Gastrocnemius medialis (tissue), 4 donors: ENCODE measurements at places on chromosomes 2 and 18. TPM values are rescaled to one million over a fixed set of nuclear protein-coding genes. Genes with fewer than 3 reads are reported as not detected.

Gene ARHGAP15
- not detected for total RNA-seq

DNA sequence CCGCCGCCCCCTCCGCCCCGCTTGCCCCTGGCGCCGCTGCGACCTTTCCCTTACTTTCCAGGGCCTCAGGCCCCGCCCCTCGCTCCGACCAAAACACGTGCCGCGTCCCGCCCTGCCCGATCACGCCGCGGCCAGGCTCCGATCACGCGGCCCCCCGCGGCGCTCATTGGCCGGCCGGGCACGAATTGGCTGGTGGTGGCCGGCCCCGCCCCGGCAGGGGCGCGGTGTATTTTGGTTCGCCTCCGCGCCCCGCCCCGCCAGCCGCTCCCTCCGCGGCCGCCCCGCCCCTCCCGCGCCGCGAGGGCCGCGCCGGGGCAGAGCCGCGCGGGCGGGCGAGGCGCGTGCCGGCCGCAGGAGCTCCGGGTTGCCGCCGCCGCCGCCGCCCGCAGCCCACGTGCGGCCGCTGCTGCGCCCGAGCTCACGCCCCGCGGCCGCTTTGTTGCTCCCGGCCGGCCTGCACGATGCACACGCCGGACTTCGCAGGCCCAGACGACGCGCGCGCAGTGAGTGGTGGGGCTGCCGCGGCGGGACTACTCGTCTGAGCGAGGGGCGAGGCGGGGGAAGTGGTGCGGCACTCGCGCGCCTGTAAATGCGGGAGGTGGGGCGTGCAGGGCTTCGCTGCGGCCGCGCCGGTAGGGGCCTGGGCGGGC is at the start of gene KLF11:
KLF11 (plus strand) TSS at position 295 of the 650 bp plus-strand sequence; CDS start at position 462, 167 bp downstream.
- peak; percentile 84 for DNase-seq

GRCh38 chr2:234426616-234427015 is 70.3 kb downstream of the ARL4C start:
- no peak for DNase-seq

DNA sequence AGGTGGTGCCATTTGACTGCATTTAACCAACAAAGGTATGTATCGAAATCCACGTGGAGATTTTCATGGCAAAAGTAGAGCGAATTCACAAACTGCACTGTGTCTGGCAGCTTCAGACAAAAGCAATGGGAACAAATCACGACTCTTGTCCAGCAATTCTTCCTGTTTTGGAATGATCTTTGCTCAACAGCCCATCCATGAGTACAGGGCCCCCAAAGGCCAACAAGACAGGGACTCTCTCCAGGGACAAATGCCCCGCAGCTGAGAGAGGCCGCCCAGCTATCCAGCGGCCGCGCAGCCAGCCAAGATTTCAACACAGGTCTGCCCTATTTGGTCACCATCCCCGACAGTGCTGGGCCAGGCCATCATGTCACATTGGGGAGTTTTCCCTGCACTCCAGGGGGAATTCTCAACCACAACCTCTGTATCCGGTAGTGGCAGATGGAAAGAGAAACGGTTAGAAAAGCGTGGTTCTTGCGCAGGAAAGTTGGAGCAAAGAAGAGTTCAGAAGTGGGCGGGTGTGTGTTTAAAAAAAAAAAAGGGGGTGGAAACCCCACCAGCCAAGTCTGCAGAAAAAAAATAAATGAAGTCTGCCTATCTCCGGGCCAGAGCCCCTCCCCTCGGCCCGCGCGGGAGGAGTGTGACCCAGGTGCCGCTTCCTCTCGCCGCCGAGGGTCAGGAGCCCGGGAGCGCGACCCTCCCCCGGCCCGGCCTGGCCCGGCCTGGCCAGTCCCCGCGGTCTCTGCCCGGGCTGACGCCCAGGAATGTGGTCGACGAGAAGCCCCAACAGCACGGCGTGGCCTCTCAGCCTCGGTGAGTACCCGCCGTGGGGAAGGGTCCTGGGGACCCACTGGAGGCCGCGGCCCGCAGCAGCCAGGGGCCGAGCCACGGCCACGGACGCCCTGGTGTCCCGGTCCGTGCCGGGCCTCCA is at the start of gene GYPC:
GYPC (plus strand) TSS at position 659 of the 931 bp plus-strand sequence; CDS start at position 765, 106 bp downstream.
- DNase-seq = peak; percentile 82

- no peak for DNase-seq
Measured at GRCh38 chr2:241759067-241759807, 17.4 kb upstream of the GAL3ST2 start.

DNA sequence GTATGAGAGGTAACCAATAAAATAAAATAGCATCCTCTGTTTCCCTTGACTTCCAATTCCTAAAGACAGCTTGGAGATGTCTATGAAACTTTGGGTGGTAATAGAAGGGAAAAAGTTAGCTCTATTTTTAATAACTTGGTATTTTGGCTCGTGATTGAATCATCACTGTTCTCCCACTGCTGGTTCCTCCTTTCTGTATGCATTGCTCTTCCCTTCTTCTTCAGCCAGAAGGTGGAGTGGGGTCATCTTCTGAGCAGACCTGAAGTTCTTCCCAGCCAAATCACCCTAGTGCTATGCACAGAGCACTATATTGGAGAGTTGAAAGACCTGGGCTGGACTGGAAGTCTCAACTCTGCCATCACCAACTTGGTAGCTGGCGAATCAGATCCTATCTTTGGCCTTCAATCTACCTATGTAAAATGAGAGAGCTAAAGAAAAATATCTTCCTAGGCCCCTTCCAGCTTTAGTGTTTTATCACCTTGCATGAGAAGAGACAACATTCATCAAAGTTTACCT is 54.1 kb downstream of the CPO start:
- no peak for DNase-seq

DNA sequence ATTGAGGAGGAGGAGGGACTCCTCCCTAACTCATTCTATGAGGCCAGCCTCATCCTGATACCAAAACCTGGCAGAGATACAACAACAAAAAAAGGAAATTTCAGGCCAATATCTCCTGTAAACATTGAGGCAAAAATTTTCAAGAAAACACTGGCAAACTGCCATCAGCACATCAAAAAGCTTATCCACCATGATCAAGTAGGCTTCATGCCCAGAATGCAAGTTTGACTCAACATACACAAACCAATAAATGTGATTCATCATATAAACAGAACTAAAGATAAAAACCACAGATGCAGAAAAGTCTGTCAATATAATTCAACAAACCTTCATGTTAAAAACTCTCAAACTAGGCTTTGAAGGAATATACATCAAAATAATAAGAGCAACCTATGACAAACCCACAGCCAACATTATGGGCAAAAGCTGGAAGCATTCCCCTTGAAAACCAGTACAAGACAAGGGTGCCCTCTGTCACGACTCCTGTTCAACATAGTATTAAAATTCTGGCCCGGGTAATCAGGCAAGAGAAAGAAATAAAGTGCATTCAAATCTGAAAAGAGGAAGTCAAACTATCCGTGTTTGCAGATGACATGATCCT is 1014.3 kb downstream of the CBLN2 start:
- DNase-seq = no peak

- DNase-seq = no peak
Measured at GRCh38 chr2:58378152-58378551, 137.0 kb upstream of the FANCL start.

- DNase-seq = no peak
Measured at GRCh38 chr18:25662272-25662671, 310.3 kb upstream of the ZNF521 start.

- no peak for DNase-seq
Measured at GRCh38 chr2:5975401-5975800, 283.2 kb downstream of the SOX11 start.

- DNase-seq = no peak
Measured at GRCh38 chr2:225512876-225513540, 113.5 kb downstream of the NYAP2 start.

DNA sequence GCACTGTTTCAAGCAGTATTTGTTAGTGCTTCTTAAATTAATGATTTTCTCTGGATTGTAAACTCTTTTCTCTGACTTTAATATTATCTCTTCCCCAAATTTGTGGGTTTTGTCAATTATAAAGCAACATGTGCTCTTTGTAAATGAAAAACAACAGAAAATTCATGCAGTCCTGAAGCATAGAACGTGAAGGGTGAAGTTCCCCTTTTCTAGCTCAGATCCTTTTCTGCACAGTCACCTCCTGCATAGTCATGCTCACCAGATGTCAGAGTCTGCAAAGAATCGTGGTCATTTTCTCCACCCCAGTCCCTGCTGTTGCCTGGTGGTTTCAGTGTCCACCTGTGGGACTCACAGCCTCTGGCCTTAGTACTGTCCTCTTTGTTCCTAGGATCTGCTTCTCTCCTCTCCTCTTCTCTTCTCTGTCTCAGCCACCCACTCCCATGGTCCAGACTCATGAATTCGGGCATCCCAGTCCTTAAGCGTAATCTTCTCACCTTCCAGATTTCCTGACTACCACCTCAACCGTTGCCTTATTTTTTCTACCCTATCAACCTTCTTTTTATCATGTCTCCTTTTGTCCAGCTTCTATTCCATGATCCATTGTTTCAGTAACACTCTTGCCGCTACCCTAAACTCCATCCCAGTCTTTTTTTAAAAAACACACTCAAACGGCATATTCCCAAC is 229.1 kb downstream of the RTP5 start:
- DNase-seq = no peak

DNA sequence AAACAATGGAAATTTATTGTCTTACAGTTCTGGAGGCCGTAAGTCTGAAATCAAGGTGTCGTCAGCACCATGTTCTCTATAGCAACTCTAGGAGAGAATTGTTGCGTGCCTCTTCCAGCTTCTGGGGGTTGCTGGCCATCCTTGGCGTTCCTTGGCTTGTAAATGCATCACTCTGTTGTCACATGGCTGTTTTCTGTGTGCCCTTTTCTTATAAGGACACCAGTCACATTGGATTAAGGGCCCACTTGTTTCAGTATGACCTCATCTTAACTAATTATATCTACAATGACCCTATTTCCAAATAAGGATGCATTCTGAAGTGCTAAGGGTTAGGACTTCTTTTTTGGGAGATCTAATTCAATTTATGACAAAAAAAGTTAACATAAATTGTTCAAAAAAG is 1.4 kb upstream of the PLEK start:
- DNase-seq = no peak

GRCh38 chr2:40499437-40499836 is 47.5 kb upstream of the SLC8A1 start:
- no peak for DNase-seq

GRCh38 chr2:26076001-26076587 is 42.2 kb downstream of the RAB10 start:
- DNase-seq = no peak

GRCh38 chr2:165064743-165065142 is 109.4 kb upstream of the SLC38A11 start:
- DNase-seq = no peak
